ENCODE measurements at places on chromosomes 12 and 14. TPM values are rescaled to one million over a fixed set of nuclear protein-coding genes. Genes with fewer than 3 reads are reported as not detected.
A peak's percentile ranks its signal among the peaks of the same experiment; 100 is the strongest.

GRCh38 chr12:127822809-127823411 is 444.1 kb upstream of the TMEM132C start:
- H3K36me3 ChIP-seq: no peaks in the 10 kb centered on the region
- no peak overlapping the region for H3K4me3 ChIP-seq
- no peaks in the 10 kb centered on the region for H3K27me3 ChIP-seq
- no peak for DNase-seq

DNA sequence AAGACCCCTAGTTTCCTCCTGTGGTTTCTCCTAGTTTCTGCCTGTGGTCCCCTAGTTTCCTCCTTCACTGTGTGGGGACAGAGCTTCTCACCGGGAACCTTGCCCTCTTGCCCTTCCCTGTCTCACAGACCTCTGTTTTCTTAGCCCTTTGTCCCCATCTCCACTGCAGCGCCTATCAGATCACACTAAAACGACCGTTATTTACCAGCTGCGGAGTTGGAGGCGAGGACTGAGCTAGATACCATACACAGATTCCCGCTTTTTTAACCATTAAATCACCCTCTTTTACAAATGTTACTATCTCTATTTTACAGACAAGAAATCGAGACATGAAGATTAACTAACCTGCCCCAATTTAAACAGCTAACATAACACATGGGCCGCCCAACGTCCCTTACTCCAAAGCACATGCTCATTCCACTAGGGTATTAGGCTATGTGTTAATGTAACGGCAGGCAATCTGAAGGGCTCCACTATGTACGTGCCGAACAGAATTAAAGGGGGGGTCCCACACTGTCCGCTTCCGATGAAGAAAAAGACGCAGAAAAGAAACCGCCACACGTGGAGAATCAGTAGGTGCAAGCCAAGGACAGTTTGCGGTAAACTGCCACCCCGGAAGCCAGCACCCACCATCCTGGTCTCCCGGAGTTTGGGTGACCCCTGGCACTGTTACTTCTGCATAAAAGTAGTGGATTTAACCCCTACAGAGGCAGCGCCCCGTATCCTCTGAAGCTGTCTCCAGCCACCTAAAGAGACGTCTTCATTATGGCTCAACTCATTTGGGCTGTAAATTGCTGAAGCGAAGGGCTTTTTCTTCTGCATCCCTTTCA is 1.9 kb upstream of the FKBP4 start:
- H3K27ac ChIP-seq: no peak overlapping the region
- no peaks in the 10 kb centered on the region for H3K27me3 ChIP-seq
- no peak overlapping the region for H3K4me3 ChIP-seq
- H3K4me1 ChIP-seq: peaks cover 14% of the 10 kb centered on the region
- peaks cover 10% of the 10 kb centered on the region for H3K36me3 ChIP-seq

- H3K4me3 ChIP-seq: no peak overlapping the region
- no peaks in the 10 kb centered on the region for H3K27me3 ChIP-seq
- peak; percentile 10 for DNase-seq
- H3K4me1 ChIP-seq: no peaks in the 10 kb centered on the region
- no peak overlapping the region for H3K27ac ChIP-seq
- H3K36me3 ChIP-seq: no peaks in the 10 kb centered on the region
Measured at GRCh38 chr12:22856178-22856577, 231.2 kb downstream of the ETNK1 start.

DNA sequence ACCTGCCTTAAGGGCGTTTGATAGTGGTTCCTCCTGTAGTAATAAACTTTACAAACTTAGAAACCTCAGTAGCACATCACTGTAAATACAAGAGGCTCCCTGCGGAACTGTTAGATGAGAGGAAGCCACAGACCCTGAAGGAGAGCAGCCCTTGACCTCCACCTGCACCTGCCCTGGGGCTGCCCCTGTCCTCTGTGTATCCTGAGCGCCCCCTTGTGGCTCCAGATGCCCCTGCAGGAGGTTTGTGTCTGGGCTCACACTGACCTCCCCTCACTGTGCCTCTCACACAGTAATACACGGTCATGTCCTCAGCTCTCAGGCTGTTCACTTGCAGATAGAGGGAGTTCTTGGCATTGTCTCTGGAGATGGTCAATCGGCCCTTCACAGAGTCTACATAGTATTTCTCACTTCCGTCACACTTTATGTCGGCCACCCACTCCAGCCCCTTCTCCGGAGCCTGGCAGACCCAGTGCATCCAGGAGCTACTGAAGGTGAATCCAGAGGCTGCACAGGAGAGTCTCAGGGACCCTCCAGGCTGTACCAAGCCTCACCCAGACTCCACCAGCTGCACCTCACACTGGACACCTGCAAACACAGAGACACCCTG is 1059.8 kb downstream of the TMEM121 start:
- H3K27ac ChIP-seq: no peak overlapping the region
- no peaks in the 10 kb centered on the region for H3K36me3 ChIP-seq
- H3K4me1 ChIP-seq: no peaks in the 10 kb centered on the region
- H3K4me3 ChIP-seq: no peak overlapping the region

- no peak within 1 kb of the TSS for H3K27ac ChIP-seq
- peaks cover 2% of the 10 kb centered on the region for H3K27me3 ChIP-seq
- DNase-seq: no peak
Measured at GRCh38 chr12:70920251-70920851, at the start of gene PTPRR. Gene PTPRR (minus strand): TSS chr12:70920738. CDS start chr12:70920390, 348 bp downstream.

DNA sequence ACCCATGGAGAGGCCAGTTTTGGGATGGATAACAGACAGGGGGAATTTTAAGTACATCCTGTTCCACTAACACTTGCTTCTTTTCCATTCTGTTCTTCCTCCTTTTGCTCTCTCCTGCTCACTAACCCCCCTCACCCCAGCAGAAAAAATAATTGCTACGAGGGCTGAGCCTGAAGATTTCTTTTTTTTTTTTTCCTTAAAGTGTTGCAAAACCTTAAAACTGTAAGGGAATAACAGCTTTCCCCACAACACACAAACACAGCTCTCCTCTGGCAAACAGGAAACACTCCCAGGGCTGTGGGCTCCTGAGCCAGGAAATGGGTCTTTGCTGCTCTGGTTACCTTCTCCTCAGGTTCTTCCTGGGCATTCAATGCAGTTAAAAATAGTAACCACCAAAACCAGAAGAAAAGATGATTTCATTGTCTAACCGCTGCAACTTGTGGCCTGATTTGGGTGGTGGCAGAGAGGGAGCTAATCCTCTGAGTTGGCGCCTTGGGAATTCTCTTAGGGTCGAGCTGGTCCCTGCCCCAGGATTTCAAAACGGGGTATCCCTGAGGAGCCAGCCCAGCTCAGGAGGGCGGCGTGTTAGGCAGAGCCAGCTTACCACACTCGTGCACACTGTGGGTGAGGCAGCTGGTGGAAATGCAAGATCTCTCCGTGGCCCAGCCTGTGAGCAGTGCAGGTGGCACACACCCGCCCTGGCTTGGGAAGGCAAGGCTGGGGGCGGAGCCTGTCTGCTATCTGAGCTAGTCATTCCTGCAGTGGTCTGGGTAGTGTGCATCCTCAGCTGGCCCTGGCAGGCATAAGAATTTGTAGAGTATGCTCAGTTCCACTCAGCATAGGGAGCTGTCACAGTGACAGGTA is 17.1 kb upstream of the EMP1 start:
- no peak for DNase-seq
- no peaks in the 10 kb centered on the region for H3K4me1 ChIP-seq
- no peaks in the 10 kb centered on the region for H3K27me3 ChIP-seq
- H3K4me3 ChIP-seq: no peak overlapping the region

DNA sequence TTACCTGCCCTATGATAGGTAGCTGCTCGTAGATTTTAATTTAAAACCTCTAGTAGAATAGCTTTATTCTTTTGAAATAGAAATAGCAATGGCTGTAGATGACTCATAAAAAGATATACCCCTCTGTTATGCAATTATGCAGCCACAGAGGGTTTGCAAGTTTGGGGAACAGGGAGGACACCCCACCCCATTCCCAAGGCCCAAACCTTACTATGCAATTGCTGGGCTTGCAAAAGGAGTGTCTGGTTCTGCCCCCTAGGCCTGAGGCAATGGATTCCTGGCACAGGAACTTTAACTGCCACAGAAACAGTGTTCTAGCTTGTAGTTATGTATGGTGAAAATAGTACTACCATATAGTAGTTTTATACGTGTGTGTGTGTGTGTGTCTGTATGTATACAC is 403.3 kb downstream of the ADAMTS20 start:
- H3K27me3 ChIP-seq: no peaks in the 10 kb centered on the region
- H3K4me1 ChIP-seq: no peaks in the 10 kb centered on the region

Gene RNASE2
- not detected for total RNA-seq

Gene SOAT2
- not detected for total RNA-seq

All from Panc1 (cell line).